ENCODE measurements at places on chromosomes 5 and 9.

DNA sequence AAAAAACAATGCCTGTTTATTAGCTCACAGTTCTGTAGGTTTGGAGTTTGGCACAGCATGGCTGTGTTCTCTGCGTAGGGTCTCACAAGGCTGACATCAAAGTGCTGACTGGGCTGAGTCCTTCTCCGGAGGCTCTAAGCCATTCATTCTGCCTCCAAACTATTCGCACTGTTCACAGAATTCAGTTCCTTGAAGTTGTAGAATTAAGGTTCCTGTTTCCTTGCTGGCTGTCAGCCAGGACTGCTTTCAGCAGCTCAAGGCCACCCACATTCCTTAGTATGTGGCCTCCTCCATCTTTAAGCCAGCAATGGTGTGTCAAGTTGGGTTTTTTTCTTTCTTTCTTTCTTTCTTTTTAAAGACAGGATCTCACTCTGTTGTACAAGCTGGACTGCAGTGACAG is 161.9 kb downstream of the CDH6 start:
- no peak for DNase-seq

DNA sequence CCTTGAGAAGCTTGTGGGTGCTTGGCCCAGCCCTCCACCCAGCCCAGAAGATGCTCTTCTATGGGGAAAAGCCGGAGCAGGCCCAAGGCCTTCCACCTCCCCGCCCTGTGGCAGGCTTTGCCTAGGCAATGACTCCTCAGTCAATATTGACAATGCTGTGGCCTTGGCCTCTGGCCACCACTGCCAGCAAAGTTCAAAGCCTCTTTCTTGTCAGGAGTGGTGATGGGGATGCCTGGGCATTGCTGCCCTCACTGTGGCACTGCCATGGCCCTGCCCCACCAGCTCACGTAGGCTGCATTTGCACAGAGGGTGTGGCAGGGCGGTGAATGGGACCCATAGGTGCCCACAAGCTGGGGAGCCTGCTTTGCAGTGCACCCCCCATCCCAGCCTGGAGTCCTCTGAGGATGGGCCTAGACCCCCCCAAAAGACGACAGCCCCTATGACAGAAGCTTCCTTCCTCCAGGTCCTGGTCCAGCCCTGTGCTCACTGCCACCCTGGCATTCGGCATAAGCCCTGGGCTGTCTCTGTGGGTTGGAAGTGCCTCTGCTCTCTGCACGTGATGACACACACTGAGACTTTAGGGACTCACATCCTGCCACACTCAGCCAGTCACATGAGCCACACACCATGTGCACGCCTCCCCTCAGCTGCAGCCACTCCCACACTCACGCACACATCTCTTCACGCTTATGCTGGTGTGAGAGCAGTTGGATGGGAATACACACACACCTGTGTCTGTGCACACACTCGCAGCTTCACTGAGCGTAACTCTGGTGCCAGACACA is 31.1 kb downstream of the MORN5 start:
- DNase-seq: no peak

DNA sequence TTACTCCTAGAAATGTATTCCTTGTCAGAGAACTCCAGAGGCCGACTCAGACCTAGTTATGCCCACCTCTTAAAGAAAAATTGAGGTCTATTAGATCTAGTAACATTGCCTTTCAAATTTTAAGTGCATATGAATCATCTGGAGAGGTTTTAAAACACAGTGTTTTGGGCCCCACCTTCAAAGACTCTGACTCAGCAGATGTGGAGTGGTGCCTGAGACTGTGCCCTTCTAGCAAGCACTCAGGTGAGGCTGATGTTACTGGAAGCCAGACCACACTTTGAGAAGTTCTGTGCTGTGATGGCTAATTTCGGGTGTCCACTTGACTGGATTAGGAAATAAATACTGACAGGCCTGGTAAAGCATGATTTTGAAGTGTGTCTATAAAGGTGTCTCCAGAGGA is 10.6 kb downstream of the FOXB2 start:
- no peak for DNase-seq

DNA sequence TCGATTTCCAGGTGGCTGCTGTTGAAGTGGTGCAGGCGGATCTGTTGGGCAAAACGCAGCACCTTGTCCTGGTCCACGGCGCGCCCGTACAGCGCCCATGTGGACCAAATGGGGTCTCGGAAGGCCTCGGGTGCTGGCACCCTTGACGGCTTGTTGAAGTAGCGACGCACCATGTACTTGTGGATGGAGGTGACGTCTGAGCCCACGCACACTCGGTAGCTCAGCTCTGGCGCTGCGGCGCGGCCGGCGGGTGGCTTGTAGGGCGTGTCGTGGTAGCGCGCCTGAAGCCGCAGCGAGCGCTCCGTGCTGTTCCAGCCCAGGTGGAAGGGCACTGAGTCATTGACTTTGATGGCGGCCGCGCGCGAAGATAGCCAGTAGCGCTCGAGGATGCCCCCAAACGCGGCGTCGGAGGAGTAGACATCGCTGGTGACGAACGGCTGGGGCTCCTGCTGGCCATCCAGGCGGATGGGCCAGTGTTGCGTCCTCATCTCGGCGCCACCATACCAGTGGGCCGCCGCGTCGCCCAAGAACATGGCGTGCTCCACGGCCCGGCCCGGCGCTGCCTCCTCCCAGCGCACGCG is 4.7 kb downstream of the MYORG start:
- DNase-seq: no peak

- DNase-seq: no peak
Observed at GRCh38 chr9:122333169-122333808, 37.5 kb upstream of the PTGS1 start.

DNA sequence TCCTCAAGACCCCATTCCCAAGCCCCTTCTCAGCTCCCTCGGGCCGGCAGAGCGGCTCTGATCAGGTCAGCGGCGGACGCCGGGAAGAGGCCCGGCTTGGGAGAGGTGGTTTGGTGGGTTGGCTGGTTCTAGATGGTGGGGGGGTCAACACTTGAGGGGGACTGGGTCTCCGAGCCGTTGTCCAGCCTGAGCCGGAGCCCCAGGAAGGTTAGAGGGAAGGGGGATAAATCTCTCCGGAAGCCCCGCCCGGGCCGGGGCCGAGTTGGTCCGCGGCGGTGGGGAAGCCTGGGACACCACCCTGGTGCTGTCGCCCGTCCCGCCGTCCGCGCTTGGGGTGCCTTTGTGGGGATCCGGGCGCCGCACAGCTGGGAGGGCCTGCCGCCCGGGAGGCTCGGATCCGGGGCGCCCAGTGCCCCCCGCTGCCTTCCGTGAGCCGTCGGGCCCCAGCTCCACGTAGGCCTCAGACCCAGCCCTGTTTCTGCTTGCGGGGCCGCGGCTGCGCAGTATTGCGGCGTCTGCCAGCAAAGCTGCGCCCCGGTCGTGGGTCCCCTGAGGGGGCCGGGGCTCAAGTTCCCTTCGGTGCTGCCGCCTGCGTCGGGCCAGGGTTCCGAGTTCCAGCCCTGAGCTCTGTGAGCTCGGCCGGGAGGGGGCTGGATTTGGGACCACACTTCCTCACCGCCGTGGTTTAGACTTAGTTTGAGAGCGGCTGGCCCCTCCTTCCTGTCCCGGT is 542 bp upstream of the TRIM52 start:
- no peak for DNase-seq

GRCh38 chr9:111896942-111897600 is 457 bp downstream of the UGCG start:
- peak; percentile 7 for DNase-seq

GRCh38 chr9:101706261-101706798 is 32.1 kb downstream of the GRIN3A start:
- no peak for DNase-seq

GRCh38 chr9:99401680-99402504 is 179.8 kb downstream of the SEC61B start:
- no peak for DNase-seq

- DNase-seq: no peak
Observed at GRCh38 chr5:126939887-126940286, 90.5 kb downstream of the MARCHF3 start.

DNA sequence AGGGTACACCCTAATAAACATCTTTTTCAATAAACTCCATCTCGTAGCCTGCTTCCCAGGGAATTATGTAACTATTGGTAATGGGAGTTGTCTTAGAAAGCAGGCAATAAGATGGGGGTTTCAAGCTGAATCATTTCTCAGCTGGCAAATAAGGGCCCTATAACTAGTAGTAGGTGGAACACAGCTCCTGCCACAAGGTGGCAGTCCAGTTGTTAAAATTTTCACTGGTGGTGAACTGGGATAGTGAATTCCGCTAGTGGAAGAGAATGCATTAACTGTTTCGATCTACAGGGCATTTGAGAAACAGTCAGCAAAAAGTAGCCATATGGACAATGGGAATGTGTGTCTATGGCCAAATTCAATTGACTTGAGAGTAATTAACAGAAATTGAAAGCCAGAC is 27.7 kb downstream of the PCDHB15 start:
- no peak for DNase-seq

- no peak for DNase-seq
Observed at GRCh38 chr5:2066373-2066772, 183.6 kb upstream of the IRX4 start.

Measured in CD4-positive, alpha-beta T cell treated with Interleukin-15 for 4 hours (primary cell).